ENCODE measurements at places on chromosomes 3 and 15. TPM values are rescaled to one million over a fixed set of nuclear protein-coding genes. Genes with fewer than 3 reads are reported as not detected.

GJD2 gene
- not detected for total RNA-seq

SCN11A gene
- total RNA-seq, result not detected

FSD2 gene
- total RNA-seq, result not detected

CAMKV gene
- total RNA-seq, result 0.16 TPM

IL17RB gene
- total RNA-seq, result 2.2 TPM

SNRPA1 gene
- total RNA-seq, result 117 TPM

MKRN2OS gene
- total RNA-seq, result not detected

LIPH gene
- 8.8 TPM for total RNA-seq

LARP6 gene
- 3.5 TPM for total RNA-seq

BCL2A1 gene
- total RNA-seq, result 183 TPM

Data from GM12878 (cell line).